Testis (tissue), 5 donors: ENCODE measurements at places on chromosomes 13 and 19. TPM values are rescaled to one million over a fixed set of nuclear protein-coding genes. Genes with fewer than 3 reads are reported as not detected.

Gene SLC7A10
- 5.8 TPM for total RNA-seq

DNA sequence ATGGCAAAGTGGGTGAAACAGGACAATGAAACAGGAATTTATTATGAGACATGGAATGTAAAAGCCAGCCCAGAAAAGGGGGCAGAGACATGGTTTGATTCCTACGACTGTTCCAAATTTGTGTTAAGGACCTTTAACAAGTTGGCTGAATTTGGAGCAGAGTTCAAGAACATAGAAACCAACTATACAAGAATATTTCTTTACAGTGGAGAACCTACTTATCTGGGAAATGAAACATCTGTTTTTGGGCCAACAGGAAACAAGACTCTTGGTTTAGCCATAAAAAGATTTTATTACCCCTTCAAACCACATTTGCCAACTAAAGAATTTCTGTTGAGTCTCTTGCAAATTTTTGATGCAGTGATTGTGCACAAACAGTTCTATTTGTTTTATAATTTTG, 8.6 kb downstream of the CLN5 start:
- no peaks in the 10 kb centered on the region for H3K27me3 ChIP-seq

Gene FGF21
- not detected for total RNA-seq

- H3K27ac ChIP-seq = peak overlapping the region; percentile 88
- no peaks in the 10 kb centered on the region for H3K36me3 ChIP-seq
- peaks cover 62% of the 10 kb centered on the region for H3K4me1 ChIP-seq
- DNase-seq = peak; percentile 74
These were observed 17.7 kb downstream of the NFIX start for GRCh38 chr19:13012690-13013608.

- DNase-seq = no peak
- no peaks in the 10 kb centered on the region for H3K4me1 ChIP-seq
- no peak overlapping the region for H3K27ac ChIP-seq
These were observed 38.1 kb downstream of the DGKH start for GRCh38 chr13:42086582-42086981.

DNA sequence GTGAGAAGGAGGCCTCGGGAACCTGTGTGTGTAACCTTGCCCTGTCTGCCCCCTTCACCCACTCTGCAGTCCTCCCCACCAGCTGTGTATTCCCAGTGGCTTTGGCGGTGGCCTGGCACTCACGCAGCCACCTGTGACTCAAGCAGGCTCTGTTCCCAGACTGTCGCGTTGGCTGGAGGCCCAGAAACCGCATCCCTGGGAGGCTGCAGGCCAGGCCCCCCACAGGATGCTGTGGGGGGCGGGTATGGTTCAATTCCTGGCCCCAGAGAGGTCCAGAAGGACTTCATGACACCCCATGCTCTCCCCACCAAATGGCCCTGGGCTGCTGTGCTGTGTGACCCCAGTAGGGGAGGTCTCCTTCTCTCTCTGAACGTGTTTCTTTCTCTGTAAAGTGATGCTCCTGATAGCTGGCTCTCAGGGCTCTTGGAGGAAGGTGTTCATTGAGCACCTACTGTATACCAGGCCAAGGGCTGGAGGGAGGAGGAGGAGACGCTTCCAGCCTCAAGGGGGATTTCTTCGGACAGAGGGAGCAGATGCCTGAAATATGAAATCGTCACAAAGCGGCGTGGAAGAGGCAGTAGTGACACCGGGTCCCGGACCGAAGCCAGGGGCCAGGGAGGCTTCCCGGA, 1.9 kb upstream of the LINGO3 start:
- H3K27ac ChIP-seq = no peak overlapping the region
- no peaks in the 10 kb centered on the region for H3K4me1 ChIP-seq
- no peaks in the 10 kb centered on the region for H3K27me3 ChIP-seq
- DNase-seq = peak; percentile 43
- no peak overlapping the region for H3K4me3 ChIP-seq

- H3K27me3 ChIP-seq = no peaks in the 10 kb centered on the region
- peak overlapping the region; percentile 29 for H3K4me3 ChIP-seq
- no peaks in the 10 kb centered on the region for H3K36me3 ChIP-seq
- DNase-seq = no peak
- no peak overlapping the region for H3K27ac ChIP-seq
- peaks cover 3% of the 10 kb centered on the region for H3K4me1 ChIP-seq
These were observed 5.4 kb upstream of the TRIM28 start for GRCh38 chr19:58538257-58539168.

- DNase-seq = no peak
- H3K36me3 ChIP-seq = no peaks in the 10 kb centered on the region
- no peaks in the 10 kb centered on the region for H3K4me1 ChIP-seq
- no peaks in the 10 kb centered on the region for H3K27me3 ChIP-seq
- H3K4me3 ChIP-seq = no peak overlapping the region
These were observed 28.0 kb upstream of the FOXO1 start for GRCh38 chr13:40694426-40694825.

GRCh38 chr13:110942248-110942981, 27.5 kb upstream of the ANKRD10 start:
- no peaks in the 10 kb centered on the region for H3K36me3 ChIP-seq
- peaks cover 10% of the 10 kb centered on the region for H3K4me1 ChIP-seq
- no peak overlapping the region for H3K27ac ChIP-seq
- H3K4me3 ChIP-seq = no peak overlapping the region
- DNase-seq = no peak
- H3K27me3 ChIP-seq = no peaks in the 10 kb centered on the region

DNA sequence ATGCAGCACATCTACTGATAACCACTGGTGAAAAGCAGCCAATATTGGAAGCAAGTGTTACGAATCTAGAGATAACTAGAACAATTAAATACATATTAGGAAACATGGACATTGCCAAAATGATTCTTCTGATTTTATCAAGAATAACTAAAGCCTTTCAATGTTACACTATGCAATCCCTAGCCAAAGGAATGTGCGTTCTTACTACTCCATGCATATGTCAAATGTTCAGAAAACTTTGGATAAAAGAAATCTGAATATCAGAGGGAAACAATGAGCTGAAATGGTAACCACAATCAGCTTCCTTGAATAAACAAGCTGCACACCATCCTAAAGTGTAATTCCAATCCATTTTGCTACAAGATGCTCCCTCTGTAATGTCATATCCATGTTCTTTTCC, 951 bp upstream of the POSTN start:
- H3K27ac ChIP-seq = no peak overlapping the region
- no peaks in the 10 kb centered on the region for H3K36me3 ChIP-seq
- no peak overlapping the region for H3K4me3 ChIP-seq
- no peaks in the 10 kb centered on the region for H3K27me3 ChIP-seq

- no peaks in the 10 kb centered on the region for H3K36me3 ChIP-seq
- no peaks in the 10 kb centered on the region for H3K27me3 ChIP-seq
- H3K4me1 ChIP-seq = no peaks in the 10 kb centered on the region
- H3K4me3 ChIP-seq = no peak overlapping the region
These were observed 135.5 kb upstream of the EDNRB start for GRCh38 chr13:78054157-78054556.

Gene AMER2
- 1.5 TPM for total RNA-seq

Gene ZNF835
- total RNA-seq = 2.9 TPM

GRCh38 chr13:34587576-34587975, 354.5 kb upstream of the NBEA start:
- no peak overlapping the region for H3K4me3 ChIP-seq
- no peaks in the 10 kb centered on the region for H3K27me3 ChIP-seq
- DNase-seq = no peak
- no peak overlapping the region for H3K27ac ChIP-seq
- H3K4me1 ChIP-seq = no peaks in the 10 kb centered on the region
- H3K36me3 ChIP-seq = no peaks in the 10 kb centered on the region

Gene ANKLE1
- 3.1 TPM for total RNA-seq

- H3K27me3 ChIP-seq = no peaks in the 10 kb centered on the region
- peak; percentile 86 for DNase-seq
- H3K4me1 ChIP-seq = peaks cover 11% of the 10 kb centered on the region
- H3K27ac ChIP-seq = peak within 1 kb of the TSS; percentile 83
These were observed at the start of gene ZNF329 for GRCh38 chr19:58150328-58150921. TSS of gene ZNF329 (minus strand) at chr19:58150789. CDS start at chr19:58129503, 21,286 bp downstream.

DNA sequence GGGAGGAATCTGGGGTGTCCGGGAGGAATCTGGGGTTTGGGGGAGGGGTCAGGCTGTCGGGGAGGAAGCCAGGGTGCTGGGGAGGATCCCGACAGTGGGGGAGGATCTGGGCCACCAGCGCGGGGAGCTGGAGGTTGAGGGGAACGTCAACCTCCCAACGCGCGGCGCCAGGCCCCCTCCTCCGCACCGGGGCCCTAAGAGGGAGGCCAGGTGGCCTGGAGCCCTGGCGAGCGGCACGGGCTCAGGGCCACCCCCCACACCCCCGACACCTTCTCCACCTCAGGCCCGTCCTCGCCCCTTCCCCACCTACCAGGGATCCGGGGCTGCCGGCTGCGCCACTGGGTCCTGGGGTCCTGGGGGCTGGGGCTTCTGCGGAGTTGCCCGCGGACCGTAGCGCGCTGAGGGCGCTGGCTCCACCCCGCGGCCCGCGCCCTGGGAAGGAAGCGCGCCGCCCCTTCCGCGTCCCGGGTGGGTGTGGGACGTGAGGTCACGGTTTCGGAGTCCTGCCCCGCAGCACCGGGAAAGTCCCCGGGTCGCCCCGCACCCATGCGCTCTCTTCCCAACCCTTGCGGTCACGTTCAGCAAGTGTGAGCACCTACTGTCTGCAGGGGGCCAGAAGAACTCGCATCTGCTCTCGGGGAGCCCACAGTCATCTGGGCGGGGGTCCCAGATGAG, at the start of gene TICAM1:
TICAM1 (minus strand) TSS at position 409 of the 675 bp plus-strand sequence. CDS start 13,335 bp downstream, outside the sequence.
- DNase-seq = peak; percentile 64
- H3K36me3 ChIP-seq = no peaks in the 10 kb centered on the region
- no peaks in the 10 kb centered on the region for H3K27me3 ChIP-seq
- peaks cover 8% of the 10 kb centered on the region for H3K4me1 ChIP-seq
- H3K27ac ChIP-seq = peak within 1 kb of the TSS; percentile 91

Gene NTF4
- total RNA-seq = 0.55 TPM

DNA sequence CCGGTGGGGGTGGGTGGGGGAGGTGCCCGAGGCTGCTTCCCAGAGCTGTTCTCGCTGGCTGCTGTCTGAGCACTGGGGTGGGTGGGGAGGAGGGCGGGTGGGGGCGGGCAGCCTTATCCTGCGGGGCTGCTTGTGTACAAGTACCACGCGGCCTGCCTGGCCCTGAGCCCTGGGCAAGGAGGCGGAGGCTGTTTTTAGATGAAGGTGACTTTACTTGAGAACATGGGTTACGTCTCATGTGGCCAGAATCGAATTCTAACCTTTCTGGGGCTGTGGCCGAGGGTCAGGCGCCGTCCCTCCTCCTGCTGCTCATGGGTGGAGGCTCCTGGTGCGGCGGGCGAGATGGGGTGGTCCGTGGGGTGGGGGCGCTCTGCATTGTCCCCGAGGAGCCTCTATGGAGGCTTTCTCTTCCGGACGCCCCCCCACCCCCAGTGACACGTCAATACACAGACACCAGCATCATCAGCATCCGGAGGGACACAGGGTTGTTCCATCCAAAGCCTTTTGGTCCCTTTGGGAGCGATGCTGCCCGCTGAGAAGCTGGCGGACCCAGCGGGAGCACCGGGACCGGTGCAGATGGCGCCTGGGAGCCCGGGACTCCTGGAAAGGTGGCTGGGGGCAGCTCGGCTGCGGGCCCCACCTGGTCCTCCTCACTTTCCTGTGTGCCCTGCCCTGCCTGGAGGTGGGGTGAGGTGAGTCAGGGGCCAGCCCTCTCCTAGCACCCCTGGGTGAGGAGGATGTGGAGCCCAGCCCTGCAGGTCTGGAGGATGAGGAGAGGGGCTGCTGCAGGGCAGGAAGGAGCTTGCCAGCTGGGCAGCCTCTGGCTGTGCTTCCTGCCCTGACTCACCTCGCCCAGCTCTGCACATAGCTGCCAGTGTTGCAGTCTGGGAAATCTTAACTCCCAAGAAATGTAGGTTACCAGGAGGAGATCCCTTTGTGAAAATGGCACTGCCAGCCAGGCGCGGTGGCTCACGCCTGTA, 3.4 kb downstream of the BSG start:
- H3K4me3 ChIP-seq = no peak overlapping the region
- H3K27ac ChIP-seq = peak overlapping the region; percentile 61
- H3K27me3 ChIP-seq = no peaks in the 10 kb centered on the region
- peaks cover 49% of the 10 kb centered on the region for H3K4me1 ChIP-seq
- no peaks in the 10 kb centered on the region for H3K36me3 ChIP-seq
- DNase-seq = peak; percentile 87

- H3K4me1 ChIP-seq = no peaks in the 10 kb centered on the region
- no peaks in the 10 kb centered on the region for H3K36me3 ChIP-seq
- H3K27ac ChIP-seq = no peak overlapping the region
These were observed 283.4 kb downstream of the SHISA2 start for GRCh38 chr13:25768376-25768775.

GRCh38 chr19:294946-295686, 3.9 kb upstream of the PLPP2 start:
- H3K27ac ChIP-seq = no peak overlapping the region
- peaks cover 11% of the 10 kb centered on the region for H3K4me1 ChIP-seq
- H3K4me3 ChIP-seq = no peak overlapping the region
- H3K27me3 ChIP-seq = no peaks in the 10 kb centered on the region
- DNase-seq = no peak

DNA sequence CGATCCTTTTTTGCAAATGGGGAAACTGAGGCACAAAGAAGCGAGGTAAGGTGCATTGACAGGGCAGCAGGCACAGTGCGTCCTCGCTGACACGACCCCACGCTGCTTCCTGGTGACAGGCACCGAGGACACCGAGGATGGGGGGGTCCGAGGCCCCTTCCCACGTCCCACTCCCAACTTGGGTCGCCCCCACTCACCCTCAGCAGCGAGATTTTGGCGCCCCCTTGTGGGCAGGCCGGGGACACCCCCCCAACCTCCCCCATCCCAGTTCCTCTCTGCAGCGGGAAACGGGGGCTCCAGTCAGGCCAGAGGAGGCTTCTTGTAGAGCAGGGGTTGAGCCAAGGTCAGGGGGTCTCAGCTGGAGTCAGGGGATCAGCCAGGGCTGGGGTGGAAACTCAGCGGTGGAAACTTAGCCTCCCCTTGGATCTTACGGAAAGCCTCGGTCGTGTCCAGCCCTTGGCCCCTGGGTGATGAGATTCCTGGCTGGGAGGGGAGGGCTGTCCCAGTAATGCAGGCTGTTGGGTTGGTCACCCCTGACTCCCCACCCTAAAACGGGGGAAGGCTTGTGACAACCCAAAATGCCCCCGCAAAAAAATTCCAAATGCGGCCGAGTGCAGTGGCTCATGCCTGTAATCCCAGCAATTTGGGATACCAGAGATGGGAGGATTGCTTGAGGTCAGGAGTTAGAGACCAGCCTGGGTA, 8.2 kb downstream of the SMIM24 start:
- H3K36me3 ChIP-seq = no peaks in the 10 kb centered on the region
- H3K27ac ChIP-seq = no peak overlapping the region
- H3K4me3 ChIP-seq = no peak overlapping the region
- DNase-seq = no peak

GRCh38 chr13:45300190-45300985, 40.6 kb downstream of the TPT1 start:
- DNase-seq = no peak
- H3K36me3 ChIP-seq = no peaks in the 10 kb centered on the region
- H3K27me3 ChIP-seq = no peaks in the 10 kb centered on the region
- no peaks in the 10 kb centered on the region for H3K4me1 ChIP-seq
- no peak overlapping the region for H3K4me3 ChIP-seq
- H3K27ac ChIP-seq = no peak overlapping the region
